ENCODE measurements at places on chromosomes 1 and 21.

GRCh38 chr1:213014642-213015041 is 1.0 kb downstream of the ANGEL2 start:
- no peak for DNase-seq

- DNase-seq = no peak
These were observed 10.9 kb upstream of the FUBP1 start for GRCh38 chr1:77989744-77990143.

DNA sequence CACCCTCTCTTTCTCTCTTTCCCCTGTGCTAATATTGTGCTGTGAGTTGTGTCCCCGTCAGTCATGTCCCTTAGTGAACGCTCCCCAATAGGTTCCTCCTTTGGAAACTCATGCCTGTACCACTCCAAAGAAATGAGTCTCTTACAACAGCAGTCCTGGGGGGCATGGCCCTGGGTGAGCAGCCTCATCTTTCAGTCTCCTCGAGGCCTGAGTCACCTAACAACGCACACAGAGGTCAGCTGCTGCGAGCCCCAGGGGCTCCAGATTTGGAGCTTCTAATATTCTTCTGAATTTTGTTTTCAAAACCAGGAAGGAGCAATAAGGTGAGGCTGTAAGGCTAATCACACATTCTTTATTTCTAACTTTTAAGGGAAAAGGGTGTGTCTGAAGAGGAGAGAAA is 30.5 kb upstream of the ZBTB8A start:
- no peak for DNase-seq

DNA sequence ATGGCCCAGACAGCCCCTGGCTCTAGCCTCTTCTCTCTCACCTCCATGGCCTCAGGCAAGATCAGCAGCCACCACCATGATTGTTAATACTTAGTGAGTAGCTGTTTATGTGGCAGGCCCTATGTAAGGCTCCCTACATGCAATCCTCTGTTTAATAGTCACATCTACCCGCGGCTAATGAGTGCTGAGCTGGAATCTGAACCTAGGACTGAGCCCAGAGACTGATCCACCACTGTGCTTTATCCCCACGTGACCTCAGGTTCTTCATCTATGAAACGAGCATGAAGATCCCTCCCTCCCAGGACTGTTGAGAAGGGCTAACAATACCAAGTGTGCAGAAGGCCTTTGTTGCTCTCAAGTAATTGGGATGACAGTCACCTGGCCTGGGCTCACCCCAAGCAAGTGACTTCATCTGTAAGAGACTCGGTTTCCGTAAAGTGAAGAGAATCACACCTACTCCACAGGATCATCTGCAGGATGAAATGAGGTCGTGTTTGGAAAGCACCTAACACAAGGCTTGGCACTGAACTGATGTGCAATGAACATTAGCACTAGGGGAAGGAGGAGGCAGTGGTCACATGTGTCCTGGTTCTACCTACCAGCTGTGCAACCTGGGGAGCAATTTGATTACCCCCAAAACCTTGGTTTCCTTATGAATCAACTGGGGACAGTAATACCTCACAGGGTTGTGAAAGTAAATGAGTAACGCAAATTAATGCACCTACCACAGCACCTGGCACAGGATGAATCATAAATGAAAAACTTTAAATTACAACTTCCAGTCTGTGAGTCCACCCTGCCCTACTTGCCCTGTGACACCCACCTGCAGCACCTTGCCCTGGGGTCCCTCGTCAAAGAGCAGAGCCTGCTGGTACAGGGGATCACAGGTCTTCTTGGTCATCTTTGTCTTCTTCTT is 37.2 kb downstream of the RIMS3 start:
- DNase-seq = no peak
